Thymus (tissue), 14 donors: ENCODE measurements at places on chromosomes 7 and 10. TPM values are rescaled to one million over a fixed set of nuclear protein-coding genes. Genes with fewer than 3 reads are reported as not detected.

- DNase-seq, result no peak
These were observed 20.3 kb upstream of the PAX2 start for GRCh38 chr10:100725071-100725471.

DNA sequence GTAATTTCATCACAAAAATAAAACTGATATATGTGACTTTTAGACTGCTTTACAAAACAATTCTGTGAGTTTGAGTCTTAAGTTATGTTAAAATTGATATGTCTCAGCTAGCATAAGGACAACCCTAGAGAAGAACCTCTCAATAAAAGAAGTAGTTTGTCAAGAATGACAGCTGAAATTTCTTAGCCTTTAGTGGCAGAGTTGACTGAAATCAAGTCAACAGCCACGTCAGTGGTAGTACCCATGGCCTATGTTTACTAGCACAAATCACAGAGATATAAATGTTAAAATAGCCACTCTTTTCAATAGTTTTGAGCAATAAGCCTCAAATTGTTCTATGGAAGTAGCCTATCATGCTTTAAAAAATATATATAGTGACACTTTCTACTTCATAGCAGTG is 138.9 kb upstream of the FERD3L start:
- DNase-seq, result no peak

GRCh38 chr7:3995187-3995586 is 686.9 kb upstream of the FOXK1 start:
- DNase-seq, result no peak

DNA sequence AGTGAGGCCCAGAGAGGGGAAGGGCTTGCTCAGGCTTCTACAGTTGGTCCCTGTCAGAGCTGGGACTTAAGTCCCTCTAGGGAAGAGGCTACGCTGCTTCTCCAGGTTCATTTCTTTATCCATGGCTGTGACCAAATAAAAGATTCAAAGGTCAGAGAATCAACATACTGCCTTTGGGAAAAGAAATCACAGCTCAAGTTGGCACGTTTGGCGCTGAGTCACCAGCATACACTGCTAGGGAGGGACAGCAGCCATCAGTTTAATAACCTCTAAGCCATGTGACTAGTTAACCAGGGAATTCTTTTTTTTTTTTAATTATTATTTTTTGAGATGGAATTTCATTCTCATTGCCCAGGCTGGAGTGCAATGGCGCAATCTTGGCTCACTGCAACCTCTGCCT is 28.4 kb upstream of the CRHR2 start:
- DNase-seq, result no peak

NEURL1 gene
- polyA plus RNA-seq, result 3.0 TPM

H2BK1 gene
- 0.25 TPM for polyA plus RNA-seq

ZNF37A gene
- 7.0 TPM for polyA plus RNA-seq
